ENCODE measurements at places on chromosomes 5 and 9.
A peak's percentile ranks its signal among the peaks of the same experiment; 100 is the strongest.

GRCh38 chr5:132425975-132426524, 56.5 kb downstream of the SLC22A5 start:
- no peak for DNase-seq

- peak; percentile 10 for DNase-seq
Observed at GRCh38 chr9:6551136-6551535, 94.4 kb downstream of the GLDC start.

DNA sequence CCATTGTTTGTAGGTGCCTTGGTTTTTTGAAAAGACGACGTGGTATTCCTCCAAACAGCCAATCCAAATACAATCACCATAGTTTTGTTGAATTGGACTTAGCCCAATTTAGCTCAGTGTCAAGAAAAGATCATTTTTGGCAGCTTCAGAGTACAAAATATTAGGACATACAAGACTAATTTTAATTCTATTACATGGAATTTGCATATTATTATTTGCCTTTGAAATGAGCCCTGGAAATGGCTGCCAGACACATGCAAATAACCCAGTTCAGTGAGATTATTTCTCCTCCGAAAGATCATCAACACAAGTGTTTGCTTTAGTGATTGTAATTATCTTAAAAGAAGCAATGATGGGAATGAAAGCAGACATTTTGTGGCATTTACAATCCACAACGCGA, 89.3 kb downstream of the PLK2 start:
- DNase-seq: no peak

DNA sequence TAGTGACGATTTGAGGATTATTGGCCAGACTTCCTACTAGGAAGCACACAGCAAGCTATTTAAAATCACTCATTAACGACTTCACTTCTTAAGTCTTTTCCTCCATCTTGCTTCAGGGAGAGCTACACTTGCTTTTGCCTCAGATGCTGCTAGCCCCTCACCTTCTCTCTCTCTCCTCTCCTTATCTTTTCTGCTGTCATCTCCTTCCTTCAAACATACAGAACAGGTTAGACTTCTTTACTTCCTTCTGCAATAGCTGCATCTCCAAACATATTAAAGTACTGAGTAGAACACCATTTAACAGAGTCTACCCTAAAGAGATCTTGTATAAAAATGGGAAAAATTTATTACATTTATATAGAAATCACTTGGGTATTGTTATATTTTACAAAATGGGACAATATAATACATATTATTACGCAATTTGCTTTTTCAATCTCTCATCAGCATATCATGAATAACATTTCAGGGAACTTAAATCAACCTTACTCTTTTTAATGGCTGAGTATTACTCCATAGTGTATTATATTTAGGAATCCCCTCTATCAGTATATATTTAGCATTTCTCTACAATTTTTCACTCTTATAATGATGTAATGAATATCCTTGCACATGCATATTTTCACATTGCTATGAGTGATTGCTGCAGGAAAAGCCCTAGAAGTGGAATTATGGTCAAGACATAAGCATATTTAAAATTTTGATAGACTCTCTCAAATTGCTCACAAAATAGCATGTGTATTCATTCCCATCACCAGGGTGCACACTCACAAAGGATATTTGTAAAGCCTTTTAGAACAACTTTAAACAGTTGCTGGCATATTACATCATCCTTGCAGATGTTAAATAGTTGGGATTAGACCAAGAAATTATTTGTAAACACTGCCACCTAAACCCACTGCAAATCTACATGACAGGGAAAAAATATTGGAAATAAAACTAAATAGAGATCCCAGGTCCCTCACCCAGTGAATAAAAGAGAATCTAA, 164.5 kb upstream of the NFIB start:
- DNase-seq: no peak

Data from iris pigment epithelial cell (primary cell).